ENCODE measurements at places on chromosomes 11 and 22. TPM values are rescaled to one million over a fixed set of nuclear protein-coding genes. Genes with fewer than 3 reads are reported as not detected.

The PGA4 gene
- not detected for total RNA-seq

The C22orf31 gene
- total RNA-seq = not detected

The RTN4RL2 gene
- total RNA-seq = 0.47 TPM

The MUC6 gene
- not detected for total RNA-seq

The GNAZ gene
- 0.26 TPM for total RNA-seq

The APOBEC3H gene
- total RNA-seq = 82.8 TPM

The TMEM25 gene
- 8.9 TPM for total RNA-seq

The RNF169 gene
- 15.2 TPM for total RNA-seq

The DEFB108B gene
- not detected for total RNA-seq

The MMP7 gene
- total RNA-seq = not detected

The TNNI2 gene
- not detected for total RNA-seq

The NXPE1 gene
- total RNA-seq = not detected

The NCR3LG1 gene
- 1.9 TPM for total RNA-seq

The OR2AG1 gene
- not detected for total RNA-seq

The NAALAD2 gene
- not detected for total RNA-seq

The CAT gene
- total RNA-seq = 35.0 TPM

The C22orf15 gene
- total RNA-seq = 1.4 TPM

The CTSC gene
- total RNA-seq = 211 TPM

The KIF18A gene
- total RNA-seq = 31.8 TPM

The OR51E2 gene
- total RNA-seq = not detected

The PATE2 gene
- total RNA-seq = not detected

The FZD4 gene
- not detected for total RNA-seq

The SHANK2 gene
- total RNA-seq = not detected

The CRYBB3 gene
- not detected for total RNA-seq

The ARL2 gene
- 79.2 TPM for total RNA-seq
